ENCODE measurements at places on chromosomes 16 and 17.

GRCh38 chr16:63717806-63718205, 1404.1 kb downstream of the CDH11 start:
- DNase-seq: no peak

- DNase-seq: no peak
Measured at GRCh38 chr17:11564589-11565380, 33.5 kb upstream of the DNAH9 start.

DNA sequence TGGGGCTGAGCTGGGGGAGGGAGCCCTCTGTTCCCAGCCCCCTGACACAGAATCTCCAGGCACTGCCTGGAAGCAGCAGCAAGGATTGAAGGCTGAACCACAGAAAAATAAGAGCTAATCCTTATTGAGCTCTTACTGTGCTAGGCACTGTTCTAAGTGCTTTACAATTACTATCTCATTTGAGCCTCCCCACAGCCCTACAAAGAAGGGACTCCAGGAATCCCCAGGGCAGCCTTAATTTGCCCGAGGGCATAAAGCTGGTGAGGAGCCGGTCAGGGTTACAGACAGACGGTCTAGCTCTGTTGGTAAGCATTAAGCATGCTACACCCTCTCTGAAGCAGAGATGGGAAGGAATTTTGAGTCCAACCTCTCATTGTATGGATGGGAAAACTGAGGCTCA, 7.0 kb downstream of the SAMD14 start:
- DNase-seq: no peak

GRCh38 chr17:76219670-76220383, 20.5 kb downstream of the RNF157 start:
- no peak for DNase-seq

DNA sequence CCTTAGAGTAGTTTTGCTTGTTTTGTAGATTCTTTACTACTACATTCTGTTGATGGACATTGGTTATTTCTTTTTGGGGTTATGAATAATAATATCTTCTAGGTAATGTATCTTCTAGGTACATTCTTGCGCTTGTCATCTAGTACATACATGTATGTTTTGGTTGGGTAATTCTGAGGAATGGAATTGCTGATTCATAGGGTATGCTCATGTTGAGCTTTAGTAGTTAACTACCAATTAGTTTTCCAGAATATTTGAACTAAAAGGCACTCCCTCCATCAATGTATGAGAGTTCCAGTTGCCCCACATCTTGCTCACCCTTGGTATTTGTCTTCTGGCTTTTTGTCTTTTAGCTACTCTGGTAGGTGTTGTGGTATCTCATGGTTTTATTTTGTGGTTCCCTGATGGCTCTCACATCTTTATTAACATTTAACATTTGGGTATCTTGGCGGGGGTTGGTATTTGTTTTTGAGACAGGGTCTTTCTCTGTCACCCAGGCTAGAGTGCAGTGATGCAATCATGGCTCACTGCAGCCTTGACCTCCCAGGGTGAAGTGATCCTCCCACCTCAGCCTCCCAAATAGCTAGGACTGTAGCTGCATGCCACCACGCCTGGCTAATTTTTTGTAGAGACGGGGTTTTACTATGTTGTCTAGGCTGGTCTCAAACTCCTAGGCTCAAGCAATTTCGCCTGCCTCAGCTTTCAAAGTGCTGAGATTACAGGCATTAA, 47.1 kb downstream of the SLC6A4 start:
- no peak for DNase-seq

- no peak for DNase-seq
Measured at GRCh38 chr16:12215277-12216105, 239.0 kb downstream of the SNX29 start.

- DNase-seq: no peak
Measured at GRCh38 chr16:73515616-73516015, 467.7 kb upstream of the ZFHX3 start.

DNA sequence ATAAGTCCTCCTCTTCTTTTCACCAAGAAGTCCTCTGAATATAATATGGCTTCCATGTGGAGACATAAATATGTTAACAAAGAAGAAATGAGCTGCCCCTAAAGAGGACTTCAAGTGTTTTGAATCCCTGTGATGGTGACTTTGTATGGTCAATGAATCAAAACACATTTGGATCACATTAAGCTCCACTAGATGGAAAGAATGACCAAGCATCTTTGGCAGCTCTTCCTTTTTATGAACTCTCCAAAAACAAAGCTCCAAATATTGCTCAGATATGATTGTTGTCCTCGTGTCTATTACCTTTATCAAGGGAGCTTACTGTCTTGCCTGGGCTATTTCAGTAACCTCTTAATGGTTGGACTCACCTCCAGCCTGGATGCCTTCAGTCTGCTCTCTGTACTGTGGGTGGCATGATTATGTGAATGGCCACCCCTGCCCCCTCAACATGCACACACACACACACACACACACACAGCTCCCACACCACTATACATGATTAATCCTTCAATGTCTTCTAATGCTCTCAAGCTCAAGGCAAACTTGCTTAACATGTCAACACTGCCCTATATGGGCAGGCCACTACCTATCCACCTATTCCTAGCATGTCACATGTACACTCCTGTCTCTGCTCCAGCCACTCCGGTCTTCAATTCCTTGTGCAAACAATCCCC, 346.6 kb upstream of the SALL1 start:
- no peak for DNase-seq

GRCh38 chr17:50169121-50169764, 3.4 kb downstream of the SGCA start:
- DNase-seq: peak; percentile 83

DNA sequence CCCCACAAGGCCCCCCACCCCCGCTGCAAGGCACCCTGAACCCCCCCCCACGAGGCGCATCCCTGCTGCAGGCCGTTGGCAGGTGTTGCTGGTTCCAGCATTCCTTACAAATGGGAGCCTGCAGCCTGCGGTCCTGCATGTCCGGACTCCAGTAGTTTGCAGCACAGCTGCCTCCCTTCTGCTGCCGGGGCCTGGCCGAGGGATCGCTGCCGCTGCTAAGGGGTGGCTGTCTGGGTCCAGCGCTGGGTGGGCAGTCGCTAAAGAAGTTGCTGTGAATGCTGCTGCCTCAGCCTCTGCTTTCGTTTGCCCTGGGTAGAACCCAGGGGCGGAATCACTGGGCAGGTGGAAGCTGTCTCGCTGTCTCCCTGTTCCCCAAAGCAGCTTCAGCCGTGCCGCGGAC, 11.8 kb downstream of the UTS2R start:
- no peak for DNase-seq

DNA sequence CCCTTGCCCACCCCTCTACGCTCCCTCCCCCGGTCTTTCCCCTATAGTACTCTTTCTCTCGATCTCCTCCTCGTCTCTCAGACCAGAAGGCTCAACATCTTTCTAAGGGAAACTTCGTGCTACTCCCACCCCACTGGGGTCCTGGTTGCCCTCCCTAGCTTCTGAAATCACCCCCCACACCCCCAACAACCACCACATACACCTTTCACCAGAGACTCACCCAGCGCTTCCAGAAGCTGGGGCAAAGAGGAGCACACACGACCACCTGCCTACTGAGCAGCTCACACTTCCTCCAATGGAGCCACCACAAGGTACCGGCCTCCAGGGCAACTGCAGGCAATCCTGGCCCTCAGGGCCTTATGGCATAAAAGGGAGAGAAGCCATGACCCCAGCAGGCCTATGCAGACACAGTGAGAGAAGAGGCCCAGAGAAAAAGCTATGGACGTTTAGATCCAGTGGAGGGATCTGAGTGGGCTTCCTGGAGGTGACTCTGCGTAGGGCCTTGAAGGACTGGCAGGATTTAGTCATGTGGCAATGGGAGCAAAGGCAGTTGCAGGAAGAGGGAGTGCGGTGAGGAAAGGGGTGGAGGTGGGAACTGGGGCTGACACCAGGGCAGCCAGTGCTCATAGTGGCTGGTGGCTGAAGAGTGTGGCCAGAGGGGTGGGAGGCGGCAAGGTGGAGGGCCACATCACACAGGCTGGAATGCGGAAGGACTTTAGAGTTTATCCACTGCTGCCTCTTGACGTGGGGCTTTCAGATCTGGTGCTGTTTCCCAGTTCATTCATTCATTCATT, 12.1 kb upstream of the TMEM92 start:
- no peak for DNase-seq

DNA sequence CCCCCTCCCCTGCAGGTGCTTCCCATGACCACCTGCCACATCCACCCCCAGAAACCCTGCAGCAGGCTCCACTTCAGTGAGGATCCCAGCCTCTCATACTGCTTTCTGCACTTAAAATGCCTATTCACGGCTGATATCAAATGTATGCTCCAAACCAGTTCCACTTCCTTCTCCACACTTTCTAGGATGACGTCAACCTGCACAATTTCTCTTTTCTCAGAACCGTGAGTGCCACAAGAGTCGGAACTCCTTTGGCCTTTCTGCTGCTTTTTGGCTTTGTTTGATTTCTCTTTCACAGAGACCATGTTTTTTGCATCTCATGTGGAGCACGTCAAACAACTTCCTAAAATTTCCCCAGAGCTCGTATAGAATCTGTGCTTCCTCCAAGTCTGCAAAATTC, 378.8 kb upstream of the TNRC6C start:
- no peak for DNase-seq

DNA sequence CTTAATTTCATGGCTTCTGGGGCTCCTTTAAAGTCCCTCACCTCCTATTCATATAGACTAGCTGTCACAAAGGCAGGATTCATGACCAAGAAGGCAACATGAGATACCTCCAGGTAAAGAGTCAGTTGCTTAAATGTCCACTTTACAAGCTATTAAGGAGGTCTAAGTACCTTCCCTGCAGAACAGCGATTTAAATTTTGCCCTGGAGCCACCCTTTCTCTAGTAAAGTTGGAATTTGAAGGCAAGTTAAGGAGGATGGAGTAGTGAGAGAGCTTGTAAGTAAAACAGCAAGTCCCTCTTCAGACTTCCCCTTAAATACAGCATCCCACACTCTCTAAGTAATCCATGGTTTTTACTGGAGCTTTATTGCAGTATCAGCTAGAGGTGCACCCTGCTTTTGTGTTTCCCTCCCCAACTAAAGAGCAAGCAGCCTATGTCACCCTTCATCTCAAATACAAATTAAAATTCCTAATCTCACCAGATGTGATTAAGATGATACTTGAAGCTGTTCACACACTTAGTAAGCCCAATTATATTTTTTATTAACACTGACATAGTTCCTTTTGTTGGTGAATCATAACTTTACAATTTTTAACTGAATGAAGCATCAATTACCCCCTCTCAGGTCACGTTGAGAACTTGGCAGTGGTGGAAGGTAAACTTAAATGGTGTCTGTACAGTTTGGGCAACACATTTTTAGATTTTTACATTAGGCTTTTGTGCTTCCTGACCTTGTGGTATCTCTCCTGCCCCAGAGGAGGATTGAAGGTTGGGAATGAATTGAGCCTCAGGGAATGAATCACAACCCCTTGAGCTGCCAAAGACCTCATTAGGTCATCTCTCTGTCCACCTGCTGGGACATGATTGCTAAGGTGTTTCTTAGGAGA, 108.9 kb downstream of the TANGO6 start:
- peak; percentile 27 for DNase-seq

GRCh38 chr17:5841862-5842261, 228.3 kb upstream of the WSCD1 start:
- DNase-seq: no peak

GRCh38 chr17:43927060-43927864, 15.0 kb downstream of the PPY start:
- DNase-seq: no peak

- no peak for DNase-seq
Measured at GRCh38 chr17:8799570-8800212, 526 bp upstream of the MFSD6L start.

GRCh38 chr16:49932434-49932833, 76.5 kb upstream of the ZNF423 start:
- no peak for DNase-seq

DNA sequence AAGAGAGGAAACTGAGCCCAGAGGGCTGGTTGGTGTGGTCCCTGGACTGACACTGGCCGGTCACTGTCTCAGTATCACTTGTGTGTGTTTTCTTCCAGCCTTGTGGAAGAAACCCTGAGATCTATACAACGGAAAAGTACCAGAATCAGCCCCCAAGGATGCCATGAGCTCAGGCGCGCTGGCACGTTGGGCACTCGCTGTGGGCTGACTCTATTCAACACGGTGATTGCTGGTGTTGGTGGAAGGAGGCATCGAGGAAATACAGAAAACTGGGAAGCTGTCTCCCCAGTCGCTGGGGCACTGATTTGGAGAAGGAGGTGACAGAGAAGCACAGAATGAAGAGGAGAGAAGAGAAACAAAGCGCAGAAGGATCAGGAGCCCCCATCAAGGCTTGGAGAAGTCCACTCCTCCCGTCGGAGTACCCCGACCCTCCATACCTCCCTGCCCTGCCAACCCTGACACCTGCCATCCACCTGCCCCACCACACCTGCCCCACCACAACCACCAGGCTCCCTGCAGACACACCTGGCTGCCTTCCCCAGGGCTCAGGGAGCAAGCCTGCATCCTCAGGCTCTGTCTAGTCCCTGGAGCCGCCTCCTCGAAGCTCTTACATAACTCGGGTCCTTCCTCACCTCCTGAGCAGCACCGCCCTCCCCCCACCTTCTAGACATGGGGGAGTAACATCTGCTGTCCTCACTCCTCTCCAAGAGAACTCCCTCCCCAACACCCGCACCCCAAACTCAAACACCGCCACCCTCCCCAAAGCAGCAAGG, 66.5 kb downstream of the RBFOX3 start:
- no peak for DNase-seq

GRCh38 chr16:81718637-81719036, 60.5 kb upstream of the PLCG2 start:
- DNase-seq: no peak

DNA sequence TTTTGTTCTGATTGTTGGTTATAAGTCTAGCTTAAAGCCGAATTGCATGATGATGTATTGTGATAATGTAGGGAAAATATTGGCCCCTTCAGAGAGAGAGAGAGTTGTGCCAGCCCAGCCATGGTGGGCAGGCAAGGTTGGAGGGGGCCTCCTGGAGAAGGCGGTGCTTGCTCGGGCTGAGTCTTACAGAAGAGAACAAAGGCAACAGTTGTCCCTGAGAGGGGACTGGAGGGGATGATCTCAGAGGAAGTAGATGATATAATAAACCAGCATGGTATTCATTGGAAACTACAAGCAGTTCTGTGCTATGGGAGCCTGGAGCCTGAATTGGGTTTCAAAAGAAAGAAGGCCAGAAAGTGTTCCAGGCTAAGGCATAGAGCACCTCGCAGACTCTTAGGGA, 173.8 kb downstream of the RPTOR start:
- no peak for DNase-seq
